ENCODE measurements at places on chromosomes 1 and 21.

DNA sequence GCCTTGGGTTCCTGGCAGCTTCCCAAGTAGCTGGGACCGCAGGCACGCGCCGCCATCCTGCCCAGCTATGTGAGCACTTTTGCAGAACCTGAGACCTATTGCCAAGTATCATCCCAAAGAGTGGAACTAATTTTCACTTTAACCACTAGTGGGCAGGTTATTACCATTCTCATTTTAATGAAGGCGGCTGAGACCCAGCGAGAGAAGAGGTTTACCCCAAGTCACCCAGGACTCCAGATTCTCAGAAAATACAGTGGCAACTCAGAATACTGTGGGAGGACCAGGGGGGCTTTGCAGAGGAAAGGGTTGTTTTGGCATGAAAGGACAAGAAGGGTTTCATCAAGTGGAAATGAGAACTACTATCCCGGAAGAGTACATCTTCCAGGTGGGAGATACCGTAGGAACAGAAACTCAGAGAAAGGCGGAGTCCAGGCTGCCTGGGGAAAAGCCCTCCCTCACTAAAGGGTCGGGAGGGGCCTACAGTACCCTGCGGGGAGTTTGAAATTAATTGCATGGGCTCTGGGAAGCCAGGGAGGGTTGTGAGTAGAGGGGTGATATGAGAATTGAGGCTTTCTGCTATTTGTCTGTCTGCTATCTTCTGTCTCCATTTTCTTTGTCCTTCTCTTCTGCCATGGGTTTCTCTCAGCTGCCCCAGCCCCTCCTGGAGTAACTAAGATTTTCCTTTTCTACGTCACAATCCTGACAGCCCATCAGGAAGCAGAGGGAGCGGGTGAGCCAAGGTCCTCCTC is 7.2 kb upstream of the SEMA4A start:
- peak; percentile 55 for DNase-seq

DNA sequence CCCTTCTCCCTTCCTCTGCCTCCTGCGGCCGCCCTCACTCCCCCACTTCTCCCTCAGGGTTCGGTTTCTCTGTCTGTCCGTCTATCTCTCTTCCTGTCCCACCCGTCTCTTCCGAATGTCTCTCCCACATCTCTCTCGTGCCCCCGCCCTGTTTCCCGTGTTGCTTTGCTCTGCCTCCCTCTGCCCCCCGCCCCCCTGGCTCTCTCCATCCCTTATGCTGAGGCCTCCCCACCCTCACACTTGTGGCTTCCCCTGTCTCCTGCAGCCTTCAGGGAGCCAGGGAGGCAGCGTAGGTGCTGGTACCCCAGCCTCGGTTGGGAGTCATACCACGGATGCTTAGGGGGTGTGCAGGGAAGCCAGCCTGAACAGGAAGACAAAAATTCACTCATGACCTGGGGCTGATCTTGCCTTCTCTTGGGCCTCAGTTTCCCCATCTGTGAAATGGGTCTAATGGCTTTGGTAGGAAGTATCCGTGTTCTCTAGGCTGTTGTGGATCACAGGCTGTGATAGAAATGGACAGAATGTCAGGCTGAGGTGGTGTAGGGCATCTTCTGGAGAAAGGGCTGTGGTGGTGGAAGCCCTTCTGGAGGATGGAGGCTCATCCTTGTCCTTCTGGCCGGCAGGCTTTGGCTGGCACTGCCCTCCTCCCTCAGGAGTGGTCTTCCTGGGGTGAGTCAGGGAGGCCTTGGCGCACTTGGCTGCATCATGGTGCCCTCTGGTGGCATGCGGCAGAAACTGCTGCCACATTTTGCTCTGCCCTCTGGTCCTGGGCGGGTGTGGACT is 55.5 kb downstream of the FOXO6 start:
- peak; percentile 70 for DNase-seq

DNA sequence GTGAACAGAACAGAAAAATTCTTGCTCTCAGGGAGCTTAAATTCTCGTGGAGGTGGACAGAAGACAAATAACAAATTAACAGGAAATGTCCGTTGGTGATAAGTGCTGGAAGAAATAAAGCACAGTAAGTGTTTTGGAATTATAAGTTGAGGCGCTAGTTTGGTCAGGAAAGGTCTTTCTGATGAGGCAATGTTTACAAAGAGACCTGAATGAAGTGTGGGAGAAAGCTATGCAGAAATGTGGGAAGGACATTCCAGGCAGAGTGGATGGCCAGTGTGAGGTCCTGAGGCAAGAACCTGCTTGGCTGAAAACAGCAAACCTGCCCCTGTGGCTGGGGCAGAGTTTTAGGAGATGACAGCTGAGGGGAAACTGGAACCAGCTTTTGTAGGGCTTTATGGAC is 23.3 kb downstream of the NGF start:
- no peak for DNase-seq

GRCh38 chr21:38315122-38315521 is 58.3 kb downstream of the KCNJ15 start:
- DNase-seq: no peak

- peak; percentile 62 for DNase-seq
Observed at GRCh38 chr1:179229214-179230140, at the start of gene ABL2. TSS of gene ABL2 (minus strand) at chr1:179229677. CDS start at chr1:179229397, 280 bp downstream.

GRCh38 chr1:40381268-40382107 is 8.0 kb downstream of the SMAP2 start:
- DNase-seq: no peak
